Cardiac muscle cell (in vitro differentiated cells and primary cell): ENCODE measurements at places on chromosomes 6 and 20. TPM values are rescaled to one million over a fixed set of nuclear protein-coding genes. Genes with fewer than 3 reads are reported as not detected.

DNA sequence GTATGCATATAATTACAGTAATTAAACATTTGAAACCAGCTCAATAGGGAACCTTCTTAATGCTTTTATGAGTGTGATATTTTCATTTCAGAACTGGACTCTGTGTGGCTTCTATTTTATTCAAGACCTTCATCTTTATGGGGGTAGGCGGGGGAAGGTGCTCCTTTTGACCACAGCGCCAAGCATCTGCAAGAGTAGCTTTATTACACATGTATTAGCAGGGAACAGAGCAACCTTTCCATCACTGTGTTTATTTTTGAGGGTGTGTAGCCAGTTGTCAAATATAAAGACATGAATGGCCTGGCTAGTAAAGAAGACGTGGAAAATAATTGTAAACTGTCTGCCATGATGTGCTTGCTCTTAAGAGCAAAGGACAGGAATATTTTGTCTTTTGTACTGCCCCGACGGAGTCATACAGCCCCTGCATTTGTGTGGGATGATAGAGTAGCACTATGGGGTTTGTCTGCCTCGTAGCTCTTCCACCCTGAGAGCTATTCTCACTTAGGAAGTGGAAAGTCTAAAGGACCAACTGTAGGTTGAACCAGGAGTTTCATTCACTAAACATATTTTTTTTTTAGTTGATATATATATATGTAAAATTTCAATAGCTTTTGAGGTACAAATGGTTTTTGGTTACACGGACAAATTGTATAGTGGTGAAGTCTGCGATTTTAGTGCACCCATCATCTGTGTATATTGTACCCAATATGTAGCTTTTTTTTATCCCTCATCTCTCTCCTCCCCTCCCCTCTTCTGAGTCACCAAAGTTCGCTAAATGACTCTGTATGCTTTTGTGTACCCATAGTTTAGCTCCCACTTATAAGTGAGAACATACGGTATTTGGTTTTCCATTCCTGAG lies 91.2 kb downstream of the CARMIL1 start:
- DNase-seq = no peak

SIGLEC1 gene
- not detected in 2 replicates for total RNA-seq

DNA sequence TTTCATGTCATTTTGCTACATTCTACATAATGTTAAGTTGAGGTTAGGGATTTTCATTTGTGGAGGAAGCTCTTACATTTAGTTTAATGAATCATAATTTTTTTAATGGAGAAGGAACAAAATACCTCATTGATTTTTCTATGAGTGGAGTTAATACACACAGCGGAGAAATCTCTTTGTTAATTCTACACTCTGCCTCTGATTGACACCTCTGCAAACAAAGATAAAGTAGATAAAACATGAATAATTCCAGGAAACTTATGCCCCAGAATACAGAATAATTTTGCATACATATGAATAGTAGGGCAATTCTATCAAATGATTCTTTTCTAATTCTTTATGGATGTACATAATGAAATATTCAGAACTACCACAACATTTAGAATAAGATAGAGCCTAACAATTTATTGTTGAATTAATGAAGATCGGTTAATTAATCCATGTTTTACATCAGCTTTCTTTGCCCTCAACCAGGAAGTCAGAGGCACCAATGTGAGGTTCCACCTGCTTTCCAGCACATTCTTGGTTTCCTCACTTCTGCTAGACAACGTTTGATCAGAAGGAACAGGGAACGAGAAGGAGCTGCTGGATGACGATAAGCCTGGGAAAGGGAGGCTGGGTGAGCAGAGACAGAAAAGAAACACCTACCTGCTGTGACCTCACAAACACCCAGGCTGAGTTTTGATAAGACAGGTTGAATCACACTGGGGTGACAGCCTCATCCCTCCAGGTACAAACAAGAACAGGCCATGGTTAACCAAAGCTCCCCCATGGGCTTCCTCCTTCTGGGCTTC lies 4.3 kb downstream of the OR2H1 start:
- no peak for DNase-seq

DNA sequence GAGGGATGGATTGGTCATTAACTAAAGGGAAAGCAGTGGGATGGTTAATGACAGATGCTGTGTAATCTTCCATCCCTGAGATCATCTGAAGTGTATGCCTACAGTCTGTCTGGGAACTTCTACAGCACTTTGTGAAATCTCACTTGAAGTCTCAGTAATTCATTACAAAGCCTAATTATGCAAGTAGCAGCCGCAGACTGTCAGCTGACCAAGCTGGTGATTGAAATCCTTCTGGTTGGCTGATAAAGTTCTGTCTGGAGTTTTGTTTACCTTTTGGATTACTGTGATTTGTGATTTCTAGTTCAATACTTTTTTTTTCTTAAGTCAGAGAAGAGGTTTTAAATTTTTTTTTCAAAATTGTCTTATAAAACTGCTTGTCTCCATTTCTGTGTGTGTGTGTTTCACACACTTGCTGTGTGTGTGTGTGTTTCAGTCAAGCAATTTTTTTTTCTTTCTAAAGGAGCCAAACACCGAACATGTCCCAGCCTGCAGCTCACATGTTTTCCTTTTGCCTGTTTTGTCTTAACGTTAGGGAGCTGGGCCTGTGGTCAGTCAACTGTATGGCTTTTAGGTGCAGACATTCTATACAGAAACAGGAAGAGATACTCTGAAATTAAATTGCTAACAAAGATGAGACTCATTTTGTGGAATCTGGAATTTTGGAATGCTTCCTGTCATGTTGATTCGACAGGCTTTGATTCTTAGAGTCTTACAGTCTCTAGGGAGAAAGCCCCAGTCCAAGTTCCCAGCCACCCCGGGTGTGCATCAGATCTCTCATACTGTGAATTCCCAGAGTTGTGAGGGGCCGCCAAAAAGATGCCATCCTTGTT lies 28.5 kb upstream of the ADGRF4 start:
- peak; percentile 10 for DNase-seq

DNA sequence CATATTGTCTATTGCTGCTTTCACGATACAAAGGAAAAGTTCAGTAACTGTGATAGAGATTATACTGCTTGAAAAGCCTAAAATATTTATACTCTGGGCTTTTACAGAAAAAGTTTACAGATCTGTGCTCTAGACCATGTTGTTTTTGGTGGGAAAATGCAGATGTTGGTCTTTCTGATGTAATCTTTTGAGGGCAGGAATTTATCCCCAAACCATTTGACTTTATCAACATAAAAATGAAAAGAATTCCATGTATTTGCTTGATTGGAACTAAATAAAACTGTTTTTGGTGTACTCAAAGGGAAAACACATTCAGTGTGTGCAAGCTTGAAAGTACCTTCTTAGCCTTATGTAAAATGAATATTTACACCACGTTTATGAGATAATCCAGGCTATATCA lies 603.5 kb downstream of the KHDRBS2 start:
- DNase-seq = no peak

DNA sequence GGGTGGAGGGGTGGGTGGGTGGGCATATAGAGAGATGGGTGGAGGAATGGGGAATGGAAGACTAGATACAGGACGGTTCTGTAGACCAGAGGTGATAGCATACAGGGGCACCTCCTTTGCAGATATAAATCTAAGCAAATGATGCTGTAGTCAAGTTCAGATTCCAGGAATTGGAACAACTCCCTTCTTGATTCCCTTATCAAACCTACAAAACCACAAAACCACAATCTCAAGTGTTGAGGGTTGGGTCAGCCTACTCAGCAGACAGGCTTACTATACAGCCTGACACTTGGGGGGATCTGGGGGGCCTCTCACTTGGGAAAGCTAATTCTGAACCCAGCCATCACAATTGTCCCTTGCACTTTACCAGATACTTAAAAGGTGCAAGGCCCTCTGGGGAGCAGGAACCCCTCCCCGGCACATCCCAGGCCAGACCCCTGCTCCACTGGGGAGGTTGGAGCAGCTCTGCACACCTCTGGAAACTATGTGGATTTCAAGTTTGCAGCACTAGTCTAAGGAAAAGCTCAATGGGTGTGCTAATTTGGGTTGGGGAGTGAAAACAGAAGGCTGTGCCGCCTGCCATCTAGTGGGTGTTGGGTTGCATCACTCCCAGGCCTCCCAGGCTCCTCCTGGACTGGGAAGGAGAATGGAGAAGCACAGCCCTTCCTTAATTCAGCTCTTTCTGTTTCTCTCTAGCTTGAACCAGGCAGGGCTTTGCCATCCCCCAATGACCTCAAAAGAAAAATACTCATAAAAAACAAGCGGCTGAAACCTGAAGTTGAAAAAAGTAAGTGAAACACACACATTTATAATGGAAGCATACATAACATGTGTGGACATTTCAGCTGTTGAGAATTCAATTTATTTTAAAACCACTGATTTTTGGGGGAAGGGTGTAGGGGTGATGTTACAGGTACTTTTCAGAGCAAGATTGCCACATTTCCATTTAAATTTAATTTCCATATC lies 121.2 kb upstream of the LAMP5 start:
- DNase-seq = peak; percentile 82

GRCh38 chr6:124604719-124605118 lies 357.5 kb upstream of the RNF217 start:
- DNase-seq = no peak

DNA sequence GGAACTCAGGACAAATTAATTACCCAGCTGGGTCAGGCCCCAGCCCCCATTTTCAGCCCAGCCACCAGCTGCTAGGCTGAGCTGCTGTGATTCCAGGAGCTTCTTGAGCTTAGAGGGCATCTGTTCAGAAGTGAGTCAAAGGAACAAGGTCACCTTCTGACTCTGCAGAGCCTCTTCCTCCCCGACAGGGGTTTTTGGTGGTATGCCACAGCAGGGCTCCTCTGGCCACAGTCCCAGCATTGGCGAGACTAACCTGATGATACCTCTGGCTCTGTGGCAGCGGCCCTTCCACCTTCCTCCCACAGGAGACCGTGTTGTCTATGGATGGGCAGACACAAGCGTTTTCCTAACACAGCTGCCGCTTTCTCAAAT lies 39.7 kb downstream of the ZC3H12D start:
- no peak for DNase-seq

DNA sequence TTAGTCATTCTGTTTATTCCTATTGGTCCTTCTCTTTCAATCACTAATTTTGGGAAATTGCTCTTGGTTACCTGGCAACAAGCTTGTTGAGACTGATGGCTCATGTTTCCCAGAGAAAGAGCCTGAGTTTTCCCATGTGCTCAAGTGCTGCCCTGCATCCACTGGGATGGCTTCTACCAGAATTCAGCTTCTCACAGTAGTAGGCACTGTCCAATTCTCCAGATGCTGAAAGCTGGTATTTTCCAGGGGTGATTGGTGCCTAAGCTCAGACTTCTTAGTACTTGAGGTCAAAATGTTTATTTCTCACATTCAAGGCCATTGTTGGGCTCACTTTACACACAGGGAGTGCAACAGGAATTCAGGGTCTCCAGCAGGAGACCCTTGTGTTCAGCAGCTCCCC lies 29.1 kb upstream of the SLC2A12 start:
- no peak for DNase-seq
